ENCODE measurements at places on chromosomes 6 and 20. TPM values are rescaled to one million over a fixed set of nuclear protein-coding genes. Genes with fewer than 3 reads are reported as not detected.

LPA gene
- total RNA-seq: not detected

ZNF311 gene
- not detected for total RNA-seq

MOG gene
- total RNA-seq: not detected

ETV7 gene
- total RNA-seq: not detected

PDE10A gene
- not detected for total RNA-seq

GRIK2 gene
- not detected for total RNA-seq

COL20A1 gene
- not detected for total RNA-seq

CCDC170 gene
- 8.9 TPM for total RNA-seq

CLVS2 gene
- total RNA-seq: not detected

SFTA2 gene
- not detected for total RNA-seq

NRSN1 gene
- total RNA-seq: not detected

PACSIN1 gene
- total RNA-seq: not detected

LY6G6C gene
- total RNA-seq: not detected

RREB1 gene
- total RNA-seq: 23.4 TPM

MUCL3 gene
- total RNA-seq: not detected

ANKRD66 gene
- total RNA-seq: not detected

HIVEP2 gene
- total RNA-seq: 3.4 TPM

RALY gene
- 213 TPM for total RNA-seq

SLC35D3 gene
- not detected for total RNA-seq

ZSWIM3 gene
- total RNA-seq: 7.3 TPM

PPP1R3G gene
- total RNA-seq: 0.56 TPM

POPDC3 gene
- 0.20 TPM for total RNA-seq

MRPL18 gene
- 176 TPM for total RNA-seq

DDX39B gene
- total RNA-seq: 570 TPM

BFSP1 gene
- 0.22 TPM for total RNA-seq

GGT7 gene
- 1.9 TPM for total RNA-seq

Measured in HepG2 (cell line).